Dorsolateral prefrontal cortex (tissue), 122 donors: ENCODE measurements at places on chromosomes 2 and 18. TPM values are rescaled to one million over a fixed set of nuclear protein-coding genes. Genes with fewer than 3 reads are reported as not detected.

Gene TM4SF20
- total RNA-seq = not detected

DNA sequence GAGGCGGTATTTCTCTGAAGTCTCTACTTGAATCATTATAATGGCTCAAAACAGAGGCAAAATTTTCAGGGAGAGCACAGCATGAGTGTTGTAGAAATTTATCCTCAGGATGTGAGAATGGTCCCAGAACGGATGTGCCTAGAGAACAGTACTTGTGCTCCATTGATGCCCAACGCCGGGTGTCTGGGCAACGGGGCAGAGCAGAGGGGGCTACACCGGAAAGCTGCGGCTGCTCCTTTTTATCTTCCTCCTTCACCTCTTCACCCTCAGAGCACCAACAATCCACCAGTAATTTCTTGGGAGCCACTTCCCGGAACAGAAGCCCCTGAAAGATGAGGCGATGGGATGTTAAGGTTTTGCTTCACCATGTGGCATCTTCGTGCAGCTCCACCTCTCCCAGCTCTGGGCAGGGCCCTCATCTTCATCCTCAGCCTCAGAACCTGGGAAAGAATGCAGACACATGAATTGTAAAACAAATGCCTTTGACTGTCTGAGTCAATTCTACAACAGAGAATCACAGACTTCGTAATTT is 71.5 kb downstream of the PTGR3 start:
- DNase-seq = no peak

GRCh38 chr2:53508667-53509066 is 258.9 kb upstream of the CHAC2 start:
- DNase-seq = no peak

- DNase-seq = no peak
Measured at GRCh38 chr2:139225961-139226360, 445.8 kb upstream of the NXPH2 start.

GRCh38 chr2:144159240-144159639 is 360.7 kb downstream of the ZEB2 start:
- no peak for DNase-seq

GRCh38 chr2:102072741-102073140 is 69.8 kb upstream of the IL1R1 start:
- no peak for DNase-seq

- no peak for DNase-seq
Measured at GRCh38 chr2:240168546-240169361, 28.3 kb upstream of the OTOS start.
